ENCODE measurements at places on chromosomes 1 and 21.

- H3K4me3 ChIP-seq, result no peak overlapping the region
- no peaks in the 10 kb centered on the region for H3K27me3 ChIP-seq
- DNase-seq, result no peak
- no peak overlapping the region for H3K27ac ChIP-seq
Observed at GRCh38 chr1:115728341-115728740, 40.2 kb downstream of the CASQ2 start.

DNA sequence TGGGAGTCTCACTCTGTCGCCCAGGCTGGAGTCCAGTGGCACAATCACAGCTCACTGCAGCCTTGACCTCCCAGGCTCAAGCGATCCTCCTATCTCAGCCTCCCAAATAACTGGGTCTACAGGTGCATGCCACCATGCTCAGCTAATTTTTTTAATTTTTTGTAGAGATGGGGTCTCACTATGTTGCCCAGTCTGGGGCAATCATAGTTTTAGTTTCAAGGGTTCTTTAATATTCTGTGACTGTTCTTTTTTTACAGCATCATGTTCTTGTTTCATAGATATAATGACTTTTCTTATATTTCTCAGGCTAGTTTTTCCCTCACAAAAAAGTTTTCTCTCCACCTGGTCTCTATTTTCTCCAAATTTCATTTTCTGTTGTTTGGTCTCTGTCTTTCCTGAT lies 25.4 kb upstream of the SMYD2 start:
- H3K27me3 ChIP-seq, result peaks cover 23% of the 10 kb centered on the region
- H3K4me3 ChIP-seq, result no peak overlapping the region
- H3K27ac ChIP-seq, result no peak overlapping the region
- H3K4me1 ChIP-seq, result peaks cover 7% of the 10 kb centered on the region
- no peaks in the 10 kb centered on the region for H3K36me3 ChIP-seq
- DNase-seq, result no peak

- H3K27me3 ChIP-seq, result peaks cover 2% of the 10 kb centered on the region
- H3K4me3 ChIP-seq, result no peak overlapping the region
- H3K27ac ChIP-seq, result no peak overlapping the region
- H3K4me1 ChIP-seq, result peaks cover 6% of the 10 kb centered on the region
- no peaks in the 10 kb centered on the region for H3K36me3 ChIP-seq
Observed at GRCh38 chr1:15598436-15598835, 13.6 kb upstream of the AGMAT start.

- no peak for DNase-seq
- no peaks in the 10 kb centered on the region for H3K4me1 ChIP-seq
- H3K4me3 ChIP-seq, result no peak overlapping the region
- no peaks in the 10 kb centered on the region for H3K27me3 ChIP-seq
Observed at GRCh38 chr1:68206848-68207689, 25.3 kb downstream of the WLS start.

GRCh38 chr1:195591917-195592672 lies 1016.1 kb downstream of the KCNT2 start:
- H3K36me3 ChIP-seq, result no peaks in the 10 kb centered on the region
- H3K4me1 ChIP-seq, result no peaks in the 10 kb centered on the region

GRCh38 chr1:206651958-206652890 lies 16.9 kb downstream of the DYRK3 start:
- H3K27ac ChIP-seq, result no peak overlapping the region
- H3K27me3 ChIP-seq, result peaks cover 6% of the 10 kb centered on the region
- DNase-seq, result no peak
- no peaks in the 10 kb centered on the region for H3K4me1 ChIP-seq

DNA sequence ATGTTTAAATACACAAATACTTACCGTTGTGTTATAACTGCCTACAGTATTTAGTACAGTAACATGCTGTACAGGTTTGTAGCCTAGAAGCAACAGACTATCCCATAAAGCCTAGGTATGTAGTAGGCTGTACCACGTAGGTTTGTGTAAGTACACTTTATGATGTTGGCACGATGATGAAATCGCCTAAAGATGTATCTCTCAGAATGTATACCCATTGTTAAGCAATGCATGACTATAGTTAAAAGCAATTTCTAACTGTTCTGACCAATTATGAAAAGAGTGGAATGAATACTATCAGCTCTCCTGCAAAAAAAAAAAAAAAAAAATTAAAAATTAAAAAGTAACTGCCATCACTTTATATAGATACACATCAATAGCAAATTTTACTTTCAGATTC lies 11.4 kb downstream of the HP1BP3 start:
- H3K36me3 ChIP-seq, result peaks cover 53% of the 10 kb centered on the region
- DNase-seq, result no peak
- peaks cover 9% of the 10 kb centered on the region for H3K4me1 ChIP-seq

GRCh38 chr1:196544617-196545016 lies 63.6 kb downstream of the KCNT2 start:
- no peaks in the 10 kb centered on the region for H3K4me1 ChIP-seq
- H3K36me3 ChIP-seq, result no peaks in the 10 kb centered on the region
- H3K27ac ChIP-seq, result no peak overlapping the region
- H3K27me3 ChIP-seq, result no peaks in the 10 kb centered on the region
- DNase-seq, result no peak
- no peak overlapping the region for H3K4me3 ChIP-seq
